COR-L47 (cell line): ENCODE measurements at places on chromosomes 1 and 21.

- no peak for DNase-seq
These were observed 24.3 kb upstream of the ENO1 start for GRCh38 chr1:8902765-8903164.

DNA sequence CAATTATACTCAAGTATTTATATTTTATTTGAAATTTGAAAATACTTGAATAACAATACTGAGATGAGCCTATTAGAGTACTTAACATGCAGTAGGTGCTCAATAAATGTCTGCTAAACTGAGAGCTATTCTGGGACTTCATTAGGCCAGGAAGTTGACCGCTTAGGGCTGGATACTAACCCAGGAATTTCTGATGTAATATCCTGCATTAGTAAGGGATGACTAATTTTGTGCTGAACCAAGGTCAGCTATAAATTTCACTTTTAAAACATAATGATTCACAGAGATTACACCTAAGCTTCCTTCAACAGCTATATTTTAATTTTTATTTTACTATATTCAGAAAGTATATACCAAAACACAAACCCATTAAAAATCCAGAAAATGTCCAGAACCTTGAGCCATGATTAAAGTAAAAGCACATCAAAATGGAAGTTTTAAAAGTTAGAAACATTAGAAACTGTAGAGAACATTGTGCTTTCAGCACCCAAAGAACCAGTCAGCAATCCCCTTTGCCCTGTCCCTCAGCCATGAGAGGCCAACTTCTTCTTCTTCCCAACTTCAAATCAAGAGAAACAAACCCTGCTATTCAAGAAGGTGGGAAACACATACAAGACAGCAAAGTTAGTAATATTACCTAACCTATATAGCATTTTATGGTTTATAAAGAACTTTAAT lies 35.4 kb downstream of the WNT2B start:
- no peak for DNase-seq

DNA sequence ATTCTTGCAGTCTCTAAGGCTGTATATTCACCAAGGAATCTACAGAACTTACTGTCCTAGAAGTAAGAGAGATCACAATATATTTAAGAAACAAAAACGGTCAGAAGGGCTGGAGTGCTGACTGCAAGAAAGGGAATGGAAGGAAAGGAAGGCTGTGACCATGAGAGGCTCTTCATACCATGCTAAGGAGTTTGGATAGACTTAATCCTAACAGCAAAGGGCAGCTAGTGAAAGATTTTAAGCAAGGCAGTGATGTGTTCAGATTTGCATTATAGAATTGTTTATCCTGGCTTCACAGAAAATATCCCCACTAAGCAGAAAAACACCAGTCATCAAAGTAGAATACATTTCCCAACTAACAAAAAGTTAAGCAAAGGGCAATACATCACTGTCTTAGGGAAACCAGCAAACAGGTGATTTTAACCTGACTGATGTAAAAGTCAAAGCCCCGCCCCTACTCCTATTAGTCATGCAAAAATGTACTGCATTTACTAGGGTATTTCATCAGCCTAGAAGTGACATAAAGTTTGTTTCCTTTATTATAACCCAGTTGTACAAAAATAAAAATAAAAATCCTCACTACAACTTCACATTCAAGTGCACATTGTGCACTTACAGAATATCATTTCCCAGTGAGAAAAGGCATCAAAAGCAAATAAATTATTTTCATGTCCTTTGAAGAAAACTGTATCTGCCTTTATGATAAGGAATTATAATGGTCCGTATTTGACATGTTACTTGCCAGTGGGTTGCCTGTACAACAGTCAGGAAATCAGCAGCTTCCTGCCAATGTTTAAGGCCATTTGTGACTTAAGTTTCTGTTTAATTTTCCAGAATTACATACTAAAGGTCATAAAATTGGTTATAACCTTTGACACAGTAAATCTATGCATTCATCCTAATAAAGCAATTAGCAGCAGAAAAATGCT lies 17.2 kb downstream of the JAK1 start:
- DNase-seq, result no peak

DNA sequence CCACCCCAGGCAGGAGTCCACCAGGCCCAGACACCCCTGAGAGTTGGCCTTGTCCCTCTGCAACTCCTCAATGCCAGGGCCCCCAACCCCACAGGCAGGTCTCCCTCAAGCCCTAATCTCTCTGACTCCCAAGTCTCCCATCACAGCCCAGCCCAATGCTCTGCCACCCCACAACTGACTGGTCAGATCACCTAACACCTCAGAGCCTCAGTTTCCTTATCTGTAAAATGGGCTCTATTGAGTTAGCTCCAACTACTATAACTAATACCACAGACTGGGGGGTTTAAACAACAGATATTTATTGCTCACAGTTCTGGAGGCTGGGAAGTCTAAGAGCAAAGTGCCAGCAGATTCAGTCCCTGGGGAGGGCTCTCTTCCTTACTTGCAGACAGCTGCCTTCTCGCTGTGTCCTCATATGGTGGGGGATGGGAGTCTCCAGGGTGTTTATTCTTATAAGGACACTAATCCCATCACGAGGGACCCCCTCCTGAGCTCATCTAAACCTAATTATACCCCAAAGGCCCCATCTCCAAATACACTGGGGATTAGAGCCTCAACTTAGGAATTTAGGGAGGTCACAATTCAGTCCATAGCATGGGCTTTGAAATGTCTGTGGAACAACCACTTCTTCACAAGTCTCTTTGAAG lies 34.9 kb upstream of the ZC3H12A start:
- no peak for DNase-seq

- no peak for DNase-seq
These were observed 17.7 kb upstream of the SAMD11 start for GRCh38 chr1:905811-906599.

GRCh38 chr21:37372951-37373350 lies 6.4 kb downstream of the DYRK1A start:
- no peak for DNase-seq

- DNase-seq, result peak; percentile 46
These were observed 24.5 kb upstream of the POU2F1 start for GRCh38 chr1:167196166-167196565.

- DNase-seq, result no peak
These were observed 7.6 kb downstream of the SIM2 start for GRCh38 chr21:36706482-36706852.

DNA sequence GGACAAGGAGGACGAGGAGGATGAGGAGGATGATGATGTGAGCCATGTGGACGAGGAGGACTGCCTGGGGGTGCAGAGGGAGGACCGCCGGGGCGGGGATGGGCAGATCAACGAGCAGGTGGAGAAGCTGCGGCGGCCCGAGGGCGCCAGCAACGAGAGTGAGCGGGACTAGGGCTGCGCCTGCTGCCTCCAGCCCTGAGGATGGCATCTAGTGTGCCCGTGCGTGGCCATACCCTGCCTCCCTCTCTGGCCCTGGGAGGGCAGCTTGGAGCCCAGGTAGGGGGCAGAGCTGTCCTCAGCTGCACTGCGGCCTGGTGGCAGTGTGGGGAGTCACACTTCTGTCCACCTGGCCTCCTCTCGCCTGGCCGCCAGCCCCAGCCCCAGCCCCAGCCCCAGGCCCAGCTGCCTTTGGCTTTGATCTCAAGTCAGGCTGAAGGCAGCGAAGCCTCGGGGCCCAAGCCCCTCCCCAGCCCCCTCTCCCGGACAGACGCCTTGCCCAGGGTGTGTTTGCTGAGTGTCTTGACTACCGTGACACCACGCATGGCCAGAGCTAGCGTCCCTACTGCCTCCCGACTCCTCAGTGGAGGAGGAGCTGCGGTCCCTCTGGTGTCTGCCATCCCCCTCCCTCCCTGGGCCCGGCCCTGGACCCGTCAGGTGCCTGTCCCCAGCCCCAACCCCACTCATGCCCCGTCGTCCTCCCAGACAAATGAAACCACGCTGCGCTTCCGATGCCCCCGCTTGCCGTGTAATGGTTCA lies 155.2 kb downstream of the PEX14 start:
- no peak for DNase-seq

DNA sequence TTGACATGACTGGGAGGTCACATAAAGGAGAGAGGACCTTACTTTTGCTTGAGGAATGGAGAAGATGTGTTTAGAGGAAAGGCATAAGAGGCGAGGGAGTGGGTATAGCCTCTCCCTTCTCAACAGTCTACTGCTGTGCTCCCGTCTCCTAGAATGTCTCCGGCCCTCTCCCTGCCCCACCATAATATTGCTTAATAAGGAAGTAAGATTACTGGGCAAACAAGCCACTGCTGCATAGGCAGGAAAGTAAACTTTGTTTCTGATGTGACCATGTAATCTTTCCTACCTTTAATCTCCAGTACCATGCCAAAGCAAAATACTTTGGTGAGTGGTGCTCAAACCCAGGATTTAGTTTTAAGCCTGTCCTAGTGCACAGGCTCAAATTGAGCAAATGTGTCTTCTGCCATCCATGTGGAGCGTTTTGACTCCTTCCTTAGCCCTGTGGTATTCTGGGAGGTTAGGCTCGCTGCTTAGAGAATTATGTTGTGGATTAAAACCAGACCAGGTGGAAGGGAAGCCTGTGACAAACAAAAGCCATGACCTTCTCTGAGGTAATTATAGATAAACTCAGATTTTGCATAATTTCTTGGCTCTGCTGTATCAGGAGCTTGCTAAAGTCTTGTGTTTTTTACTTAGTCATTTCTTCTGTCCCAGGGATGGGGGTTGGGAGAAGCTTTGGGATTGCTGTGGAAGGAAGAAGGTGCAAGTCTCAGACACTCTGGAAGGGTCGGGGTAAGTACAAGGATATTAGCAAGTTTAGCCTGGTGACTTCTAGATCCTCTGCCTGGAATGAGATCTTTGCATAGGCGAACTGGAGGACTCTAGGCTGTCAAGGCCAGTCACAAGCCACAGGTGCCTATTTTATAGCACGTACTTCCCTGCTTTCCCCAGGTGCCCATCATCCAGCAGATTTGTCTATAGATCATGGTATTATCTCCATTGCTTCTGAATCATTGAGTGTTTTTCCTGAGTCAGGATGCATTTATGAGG lies 34.5 kb upstream of the DIPK1A start:
- DNase-seq, result no peak

DNA sequence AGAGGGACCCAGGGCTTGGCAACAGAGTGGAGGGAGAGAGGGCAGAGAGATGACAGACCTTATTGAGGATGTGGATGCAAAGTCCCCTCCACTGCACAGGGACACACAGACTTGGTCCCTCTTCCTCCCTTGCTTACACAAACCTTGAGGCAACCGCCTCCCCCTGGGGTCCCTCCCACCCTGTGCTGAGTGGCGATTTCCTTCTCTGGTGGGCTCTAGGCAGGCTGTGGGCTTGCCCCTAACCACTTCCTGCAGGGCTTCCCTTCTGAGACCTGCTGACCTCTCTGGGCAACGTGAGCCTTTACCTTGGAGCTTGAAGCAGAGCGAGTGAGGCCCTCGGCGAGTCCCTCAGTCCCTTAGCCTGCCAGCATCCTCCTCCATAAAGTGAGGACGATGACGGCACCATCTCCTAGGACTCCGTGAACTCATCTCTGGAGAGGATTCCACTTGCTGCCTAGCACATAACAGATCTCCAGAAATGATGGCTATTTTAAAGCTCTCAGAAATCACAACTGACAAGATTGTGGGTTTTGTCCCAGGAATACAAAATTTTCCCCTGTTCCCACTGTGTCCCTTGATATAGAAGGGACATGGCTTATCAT lies 25.0 kb downstream of the KIAA1614 start:
- no peak for DNase-seq

- no peak for DNase-seq
These were observed 48.5 kb upstream of the EDEM3 start for GRCh38 chr1:184803180-184803492.

GRCh38 chr1:198660341-198661261 lies 21.8 kb downstream of the PTPRC start:
- no peak for DNase-seq

DNA sequence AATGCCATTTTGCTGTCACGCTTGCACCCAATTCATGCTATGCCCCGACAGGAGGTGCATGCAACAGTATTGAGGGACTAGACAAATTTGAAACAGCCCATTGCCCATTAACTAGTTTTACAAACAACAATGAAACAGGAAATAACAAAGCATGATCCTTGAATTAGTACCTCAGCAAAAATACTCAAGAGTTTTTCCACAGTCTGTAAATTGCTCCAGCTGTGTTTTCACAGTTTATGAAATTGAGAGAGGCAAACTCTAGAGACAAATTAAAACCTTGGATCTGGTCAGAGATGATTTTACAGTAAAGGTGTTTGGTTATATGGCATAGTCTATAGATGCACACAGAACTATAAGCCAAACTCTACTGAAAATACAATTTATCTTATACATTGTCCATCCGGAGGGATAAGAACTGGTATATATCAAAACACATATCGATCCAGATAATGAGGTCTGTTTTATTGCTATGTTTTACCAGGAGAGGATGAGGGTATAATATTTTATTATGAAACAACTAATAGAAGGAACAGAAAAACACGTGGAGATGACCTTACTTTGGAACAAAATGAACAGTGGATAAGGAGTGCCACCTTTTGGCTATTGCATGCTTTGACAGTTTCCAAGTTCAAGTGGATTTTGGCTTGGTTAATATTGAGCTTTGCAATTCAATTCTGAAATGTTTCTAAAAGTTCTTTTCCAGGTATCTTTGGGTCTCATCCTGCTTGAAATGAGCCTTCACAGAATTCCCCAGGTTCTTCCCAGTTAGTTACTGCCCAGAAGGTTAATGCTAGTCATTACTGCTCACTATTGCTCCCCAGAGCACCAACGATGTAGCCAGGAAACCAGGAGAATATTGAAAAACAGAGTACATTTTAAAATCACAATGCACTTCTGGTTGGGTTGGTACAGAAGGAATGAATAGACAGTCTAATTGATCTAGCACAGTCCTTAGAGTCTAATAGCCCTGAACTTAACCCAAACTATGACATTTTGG lies 45.7 kb downstream of the ZC3H11B start:
- peak; percentile 61 for DNase-seq

GRCh38 chr1:172637522-172637921 lies 21.4 kb upstream of the FASLG start:
- DNase-seq, result no peak

DNA sequence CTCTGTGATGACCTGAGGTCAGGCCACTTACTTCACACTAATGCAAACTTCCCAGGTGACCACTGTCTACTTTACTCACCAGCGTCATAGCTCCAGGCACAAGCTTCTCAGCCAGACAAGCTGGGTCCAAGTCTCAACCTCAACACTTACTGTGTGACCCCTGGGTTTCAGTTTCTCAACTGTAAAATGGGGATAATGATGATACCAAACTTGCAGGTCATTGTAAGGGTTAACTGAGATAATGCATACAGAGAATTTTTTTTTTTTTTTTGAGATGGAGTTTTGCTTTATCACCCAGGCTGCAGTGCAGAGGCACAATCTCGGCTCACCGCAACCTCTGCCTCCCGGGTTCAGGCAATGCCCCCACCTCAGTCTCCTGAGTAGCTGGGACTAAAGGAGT lies 34.7 kb downstream of the AK2 start:
- DNase-seq, result no peak

DNA sequence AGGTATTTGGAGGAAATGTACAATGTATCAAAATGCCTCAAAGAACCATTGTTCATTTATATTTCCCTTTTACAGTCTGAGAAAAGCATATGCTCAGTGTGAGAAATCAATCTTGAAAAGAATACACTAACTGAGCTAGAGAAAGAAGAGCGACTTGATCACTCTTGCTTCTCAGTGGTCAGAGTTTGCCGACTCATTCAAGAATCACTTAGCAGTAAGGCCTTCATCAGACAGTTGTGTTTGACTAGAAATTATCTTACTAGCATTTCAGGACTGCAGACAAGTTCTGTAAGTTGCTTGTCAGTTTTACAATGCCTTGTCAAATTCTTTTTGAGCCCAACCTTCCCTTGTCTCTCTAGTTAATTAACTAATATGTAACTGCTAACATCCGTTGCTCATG lies 12.9 kb downstream of the RGS18 start:
- DNase-seq, result no peak
